BJ (cell line): ENCODE measurements at places on chromosomes 1 and 21.

- DNase-seq, result no peak
Measured at GRCh38 chr1:175873290-175873935, 130.0 kb upstream of the TNR start.

GRCh38 chr1:99825098-99825497 is 25.1 kb upstream of the AGL start:
- no peak for DNase-seq

DNA sequence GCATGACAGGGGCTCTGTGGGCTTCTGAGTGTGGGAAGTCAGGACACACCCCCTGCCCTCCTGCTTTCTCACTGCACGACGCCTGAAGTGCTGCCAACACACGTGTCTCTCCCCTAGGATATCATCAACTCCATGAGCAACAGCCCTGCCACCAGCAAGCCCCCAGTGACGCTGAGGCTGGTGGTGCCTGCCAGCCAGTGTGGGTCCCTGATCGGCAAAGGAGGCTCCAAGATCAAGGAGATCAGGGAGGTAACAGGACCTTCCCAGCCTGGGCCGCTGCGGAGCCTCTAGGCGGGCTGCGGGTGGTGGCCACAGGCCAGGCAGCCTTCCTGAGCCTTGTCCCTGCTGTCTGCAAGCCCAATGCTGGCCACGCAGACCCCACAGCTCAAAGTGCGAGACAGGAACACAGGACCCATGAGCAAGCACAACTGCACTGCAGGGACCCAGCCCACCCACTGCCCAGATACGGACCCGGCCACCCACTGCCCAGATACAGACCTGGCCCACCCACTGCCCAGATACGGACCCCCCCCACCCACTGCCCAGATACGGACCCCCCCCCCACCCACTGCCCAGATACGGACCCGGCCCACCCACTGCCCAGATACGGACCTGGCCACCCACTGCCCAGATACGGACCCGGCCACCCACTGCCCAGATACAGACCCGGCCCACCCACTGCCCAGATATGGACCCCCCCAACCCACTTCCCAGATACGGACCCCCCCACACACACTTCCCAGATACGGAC is 72.2 kb upstream of the COL6A1 start:
- no peak for DNase-seq

DNA sequence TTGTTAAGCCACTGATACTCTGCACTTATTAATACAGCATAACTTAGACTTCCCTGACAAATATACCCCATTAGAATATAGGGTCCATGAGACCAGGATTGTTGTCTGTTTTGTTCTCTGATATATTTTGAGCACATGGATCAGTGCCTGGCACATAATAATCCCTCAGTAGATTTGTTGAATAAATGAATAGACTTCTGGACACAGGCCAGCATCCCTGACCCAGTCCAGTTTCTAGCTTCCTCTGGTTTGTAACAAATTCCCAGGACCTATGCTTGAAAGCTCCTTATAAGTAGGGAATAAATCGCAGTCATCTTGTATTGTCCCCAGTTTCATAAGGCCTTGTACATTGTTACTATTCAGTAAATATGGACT is 58.2 kb upstream of the GADD45A start:
- no peak for DNase-seq

- DNase-seq, result no peak
Measured at GRCh38 chr1:227844320-227845146, 29.1 kb downstream of the PRSS38 start.

DNA sequence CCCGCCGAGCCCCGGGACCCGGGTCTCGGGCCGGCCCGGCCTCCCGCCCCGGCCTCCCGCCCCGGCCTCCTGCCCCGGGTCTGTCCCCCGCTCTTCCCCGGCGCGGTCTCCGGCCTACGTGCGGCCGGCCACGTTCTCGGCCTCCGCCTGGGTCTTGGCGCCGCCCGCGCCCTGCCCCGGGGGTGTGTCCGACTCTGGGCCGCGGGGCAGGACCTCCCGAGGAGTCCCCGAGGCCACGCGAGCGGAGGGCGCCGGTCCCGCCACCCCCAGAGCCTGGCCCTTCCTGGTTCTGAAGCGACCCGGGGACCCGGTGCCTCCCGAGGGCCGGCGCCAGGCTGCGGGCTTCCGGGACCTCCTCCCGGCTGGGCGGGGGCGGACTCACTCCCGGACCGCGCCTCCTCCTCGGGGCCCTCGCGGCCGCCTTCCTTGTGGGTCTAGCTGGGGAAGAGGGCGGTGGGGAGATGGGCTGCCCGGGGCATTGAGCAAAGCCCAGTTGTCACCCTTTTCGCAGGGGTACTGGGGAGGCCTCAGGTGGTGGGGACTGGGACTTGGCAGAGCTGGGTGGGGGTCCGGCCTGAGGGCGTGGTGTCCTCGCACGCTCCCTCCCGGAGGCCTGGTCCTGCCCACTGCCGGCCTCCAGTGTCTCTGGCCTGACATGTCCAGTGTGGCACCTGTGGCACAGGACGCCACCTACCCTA is 558 bp downstream of the PFKL start:
- DNase-seq, result no peak

GRCh38 chr1:6918925-6919511 is 133.8 kb downstream of the CAMTA1 start:
- DNase-seq, result no peak

- no peak for DNase-seq
Measured at GRCh38 chr1:203036537-203036936, 10.2 kb downstream of the PPFIA4 start.

DNA sequence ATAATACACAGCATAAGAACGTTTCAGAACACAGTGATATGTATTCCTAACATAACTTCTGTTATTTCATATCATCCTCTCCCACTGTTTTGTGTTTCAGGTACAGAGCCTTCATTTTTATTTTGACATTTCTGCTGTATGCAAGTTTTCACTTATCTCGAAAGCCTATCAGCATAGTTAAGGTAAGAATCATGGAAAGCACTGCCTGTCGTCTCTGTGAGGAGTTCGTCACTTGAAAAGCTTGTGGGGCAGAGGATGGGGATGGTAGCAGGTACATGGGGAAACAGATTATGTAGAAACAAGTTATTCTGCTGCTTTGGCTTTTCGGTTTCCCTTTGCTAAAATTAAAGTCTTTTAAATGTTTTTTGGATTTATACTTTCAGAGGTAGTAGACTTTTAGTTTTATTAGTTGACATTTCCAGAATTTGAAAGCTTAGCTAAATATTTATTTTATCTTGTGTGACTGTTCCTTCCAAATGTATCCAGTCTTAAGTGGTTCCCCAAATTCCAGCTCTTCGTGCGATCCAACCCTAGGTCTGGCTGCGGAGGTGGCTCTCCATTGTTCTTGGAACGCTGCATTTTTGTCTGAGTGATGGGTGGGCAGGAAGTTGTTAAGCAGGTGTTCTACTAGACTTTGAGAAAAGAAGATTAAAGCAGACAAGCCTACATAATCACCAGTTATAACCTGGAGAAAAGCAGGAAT is 12.2 kb downstream of the SLC37A1 start:
- DNase-seq, result no peak

DNA sequence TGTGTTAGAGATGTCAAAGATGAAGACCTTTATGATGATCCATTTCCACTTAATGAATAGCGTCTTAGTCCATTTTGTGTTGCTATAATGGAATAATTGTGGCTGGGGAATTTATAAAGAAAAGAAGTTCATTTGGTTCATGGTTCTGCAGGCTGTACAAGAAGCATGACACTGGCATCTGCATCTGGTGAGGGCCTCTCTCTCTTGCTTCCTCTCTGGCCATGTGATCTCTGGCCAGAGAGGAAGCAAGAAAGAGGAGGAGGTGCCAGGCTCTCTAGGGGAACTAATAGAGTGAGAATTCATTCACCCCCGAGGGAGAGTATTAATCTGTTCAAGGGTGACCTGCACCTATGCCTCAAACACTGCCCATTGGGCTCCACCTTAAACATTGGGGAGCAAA is 242.8 kb downstream of the DISC1 start:
- DNase-seq, result no peak

DNA sequence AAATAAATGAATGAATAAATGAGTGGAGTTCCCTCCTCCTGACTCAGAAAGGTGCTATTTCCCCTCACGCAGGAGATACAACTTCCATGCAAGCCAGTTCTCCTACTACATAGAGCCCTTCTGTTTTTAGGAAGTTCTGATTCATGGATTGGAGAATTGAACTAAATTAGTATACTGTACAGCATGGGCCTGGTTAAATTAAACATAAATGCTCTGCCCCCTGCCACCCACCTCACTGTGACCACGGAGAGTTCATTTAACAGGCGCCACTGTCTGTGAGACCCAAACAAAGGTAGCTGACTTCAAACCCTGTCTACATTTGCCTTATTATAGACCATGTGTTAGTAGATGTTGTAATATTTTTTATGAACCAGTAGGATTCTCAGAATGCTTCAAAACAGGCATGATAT is 9.1 kb upstream of the IRF2BP2 start:
- DNase-seq, result no peak

DNA sequence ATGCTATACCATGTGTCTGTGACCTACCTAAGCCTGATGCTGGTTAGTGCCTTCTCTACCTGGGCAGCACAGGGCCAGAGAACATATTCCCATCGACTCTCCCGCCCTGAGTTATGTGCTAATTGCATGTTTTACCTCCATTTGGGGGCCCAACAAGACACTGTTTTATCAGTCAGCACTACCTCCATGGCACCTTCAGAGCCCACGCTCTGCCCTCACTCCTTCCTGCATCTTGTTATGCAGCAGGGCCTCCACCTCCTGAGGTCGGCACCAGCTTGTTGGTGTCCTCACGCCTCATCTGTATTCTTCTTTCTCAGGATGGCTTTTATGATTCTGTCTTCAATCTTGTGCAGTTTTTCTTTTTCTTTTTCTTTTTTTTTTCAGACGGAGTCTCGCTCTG is 11.9 kb downstream of the WNT9A start:
- no peak for DNase-seq

DNA sequence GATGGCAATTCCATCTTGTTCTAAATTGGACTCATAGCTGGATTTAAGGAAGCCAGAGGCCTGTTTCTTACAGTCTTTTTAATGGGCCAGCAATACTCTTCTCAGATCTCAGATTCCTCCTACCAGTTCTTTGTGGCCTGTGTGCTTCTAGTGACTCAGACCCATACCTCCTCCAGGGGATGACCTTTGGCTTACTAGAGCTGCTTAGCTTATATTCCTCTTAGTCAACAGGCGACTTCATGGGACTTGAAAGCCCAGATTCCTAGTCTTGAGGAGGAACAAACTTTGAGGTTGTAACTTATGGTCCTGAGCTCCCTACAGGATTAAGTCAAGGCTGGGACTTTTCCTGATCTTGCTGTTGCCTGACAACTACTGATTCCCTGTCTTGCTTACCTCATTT is 12.4 kb upstream of the PAPPA2 start:
- DNase-seq, result no peak

DNA sequence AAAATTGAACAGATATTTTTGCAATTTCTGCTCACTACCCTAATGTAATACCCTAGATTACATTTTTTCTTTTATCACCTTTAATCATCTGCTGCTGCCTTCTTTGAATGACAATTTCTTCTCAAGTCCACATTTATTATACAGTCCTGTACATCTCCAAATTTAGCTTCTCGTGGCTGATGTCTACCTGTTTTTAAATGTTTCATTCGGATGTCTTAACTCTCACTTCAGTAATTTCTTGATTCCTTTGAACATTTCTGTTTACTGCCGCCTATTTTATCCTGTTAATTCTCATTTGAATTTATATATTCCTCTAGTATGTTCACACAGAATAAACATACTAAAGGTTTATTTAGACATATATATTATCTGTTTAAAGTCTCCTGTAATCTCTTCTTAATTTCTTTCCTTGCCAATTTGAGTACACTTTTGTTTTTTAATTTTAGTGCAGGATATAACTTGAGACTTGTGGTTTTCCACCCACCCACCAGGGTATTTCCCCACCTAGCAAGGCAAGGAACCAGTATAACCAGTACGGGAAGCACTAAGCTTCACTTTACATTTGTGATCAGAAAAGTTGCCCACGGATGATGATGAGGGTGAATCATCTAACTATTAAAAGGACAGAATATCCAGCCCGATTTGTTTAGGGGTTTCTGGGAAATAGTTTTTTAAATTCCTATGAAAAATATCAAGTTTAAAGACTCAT is 12.7 kb downstream of the INSL5 start:
- no peak for DNase-seq

DNA sequence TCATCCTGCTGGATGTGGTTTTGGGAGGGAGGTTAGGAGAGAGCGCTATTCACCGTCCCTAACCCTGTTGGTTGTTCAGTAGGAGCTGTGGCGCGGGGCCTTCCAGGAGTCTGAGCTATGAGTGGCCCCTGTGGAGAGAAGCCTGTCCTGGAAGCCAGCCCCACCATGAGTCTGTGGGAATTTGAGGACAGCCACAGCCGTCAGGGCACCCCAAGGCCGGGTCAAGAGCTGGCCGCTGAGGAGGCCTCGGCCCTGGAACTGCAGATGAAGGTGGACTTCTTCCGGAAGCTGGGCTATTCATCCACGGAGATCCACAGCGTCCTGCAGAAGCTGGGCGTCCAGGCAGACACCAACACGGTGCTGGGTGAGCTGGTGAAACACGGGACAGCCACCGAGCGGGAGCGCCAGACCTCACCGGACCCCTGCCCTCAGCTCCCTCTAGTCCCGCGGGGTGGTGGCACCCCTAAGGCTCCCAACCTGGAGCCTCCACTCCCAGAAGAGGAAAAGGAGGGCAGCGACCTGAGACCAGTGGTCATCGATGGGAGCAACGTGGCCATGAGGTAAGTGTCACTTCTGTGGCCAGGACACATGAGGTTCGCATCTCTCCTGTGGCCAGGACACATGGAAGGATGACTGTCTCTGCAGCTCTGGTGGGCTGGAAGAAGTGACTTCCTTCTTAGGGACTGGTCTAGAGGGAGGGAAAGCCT is 1.2 kb downstream of the ZC3H12A start:
- DNase-seq, result no peak

- no peak for DNase-seq
Measured at GRCh38 chr1:162704673-162705424, 72.6 kb downstream of the DDR2 start.

DNA sequence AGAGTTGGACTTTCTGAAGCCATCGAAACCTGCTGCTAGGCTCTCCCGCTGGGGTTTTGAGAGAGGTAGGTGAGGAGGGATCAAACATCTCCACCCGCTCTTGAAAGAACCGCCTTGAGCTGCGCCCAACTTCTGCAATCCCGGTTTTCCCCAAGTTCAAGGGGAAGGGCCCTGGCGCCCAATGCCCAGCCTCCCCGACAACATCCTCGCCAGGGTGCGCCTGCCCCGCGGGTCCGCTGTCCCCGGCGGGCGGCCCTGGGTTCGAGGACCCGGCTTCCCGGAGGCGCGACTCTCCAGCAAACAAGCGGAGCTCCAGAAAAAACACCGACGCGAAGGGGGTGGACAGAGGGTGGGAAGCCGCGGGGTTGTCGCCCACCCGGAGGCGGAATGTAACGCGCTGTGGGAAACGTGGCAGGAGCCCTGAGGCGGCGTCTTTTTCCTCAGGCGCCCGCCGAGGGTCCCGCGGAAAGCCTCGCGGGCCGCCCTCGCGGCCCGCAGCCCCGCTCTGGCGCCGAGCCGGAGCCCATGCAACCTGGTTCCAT is 607 bp downstream of the BTG3 start:
- DNase-seq, result no peak
